ENCODE measurements at places on chromosomes 1 and 21.

DNA sequence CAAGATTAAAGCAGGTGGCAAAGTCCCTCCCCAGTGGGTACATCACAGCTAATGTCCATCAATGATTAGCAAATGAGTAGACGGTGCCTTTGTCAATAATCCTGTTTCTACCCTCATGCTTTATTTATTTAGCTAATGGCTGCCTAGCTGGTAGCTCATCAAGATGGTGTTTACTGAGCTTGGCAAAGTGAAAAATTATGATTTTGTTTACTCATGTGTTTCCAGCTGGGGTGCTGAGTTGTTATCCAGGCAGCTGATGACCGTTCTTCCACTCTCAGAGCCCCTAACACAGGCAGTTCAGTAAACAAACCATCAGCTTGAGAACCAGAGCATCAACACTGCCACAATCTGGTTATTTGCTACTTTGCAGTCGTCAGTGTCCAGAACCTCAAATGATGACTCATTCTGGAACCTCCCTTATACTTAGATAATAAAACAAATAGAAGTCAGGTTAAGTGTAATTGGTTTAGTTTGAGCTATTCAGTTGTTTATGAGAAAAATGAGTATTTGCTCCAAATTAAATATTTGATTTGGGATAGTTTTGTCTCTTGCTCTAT lies 163.9 kb downstream of the ST6GALNAC5 start:
- DNase-seq = no peak

DNA sequence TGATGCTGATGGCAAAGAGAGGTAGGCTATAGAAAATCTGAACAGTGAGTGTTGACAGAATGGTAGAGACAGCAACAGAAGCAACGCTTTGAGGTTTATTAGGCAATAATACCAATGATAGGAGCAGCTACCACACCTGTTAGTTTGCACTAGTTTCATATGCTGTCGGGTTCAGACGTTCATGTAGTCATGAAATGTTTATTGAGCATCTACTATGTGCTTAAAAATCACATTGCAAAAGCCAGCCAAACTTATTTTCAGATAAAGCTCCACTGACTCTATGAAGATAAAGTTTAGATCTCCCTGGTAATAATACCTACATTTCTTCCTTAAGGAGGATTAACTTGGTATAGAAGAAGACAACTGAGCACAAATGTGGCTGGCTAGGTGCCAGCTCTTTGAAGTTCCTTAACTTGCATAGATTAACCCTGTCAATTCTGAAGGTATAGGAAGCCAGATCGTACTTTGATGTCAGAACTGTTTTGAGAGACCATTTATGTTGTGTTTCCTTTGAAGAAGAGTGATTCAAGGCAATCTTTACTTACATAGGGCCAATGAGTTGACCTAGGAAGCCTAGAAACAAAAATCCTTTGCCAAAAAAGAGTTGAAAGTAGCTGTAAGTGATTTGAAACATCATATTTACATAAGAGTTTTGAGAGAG lies 71.5 kb downstream of the DISP1 start:
- DNase-seq = no peak

- peak; percentile 46 for DNase-seq
These were observed 1.2 kb downstream of the MAPKAPK2 start for GRCh38 chr1:206685769-206686477.

DNA sequence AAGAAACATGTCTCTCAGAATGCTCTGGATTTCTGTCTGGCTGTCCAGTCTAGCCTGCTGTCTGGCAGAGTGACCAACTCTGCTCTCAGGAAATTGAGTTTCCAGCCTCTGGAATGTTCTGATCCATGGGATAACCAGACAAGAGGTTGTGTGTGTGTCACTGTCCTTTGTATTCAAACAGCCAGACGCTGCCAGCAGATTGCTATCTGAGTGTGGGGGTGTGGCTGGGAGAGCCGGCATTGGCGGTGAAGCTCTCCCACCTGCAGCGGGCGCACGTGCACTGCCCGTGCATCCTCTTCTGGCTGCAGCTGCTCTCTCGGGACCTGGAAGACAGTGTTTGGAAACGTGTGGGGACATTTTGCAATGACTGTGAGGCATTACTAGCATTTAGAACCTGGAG lies 26.1 kb downstream of the PKP1 start:
- no peak for DNase-seq

GRCh38 chr1:207020709-207021107 lies 11.8 kb downstream of the C1orf116 start:
- no peak for DNase-seq

- DNase-seq = no peak
These were observed 43.5 kb upstream of the DPT start for GRCh38 chr1:168772428-168773060.

GRCh38 chr1:187817782-187818181 lies 989.0 kb downstream of the PLA2G4A start:
- DNase-seq = no peak

- no peak for DNase-seq
These were observed 209.5 kb downstream of the ZP4 start for GRCh38 chr1:237681210-237681609.

GRCh38 chr1:68185743-68186142 lies 46.6 kb downstream of the WLS start:
- DNase-seq = no peak

DNA sequence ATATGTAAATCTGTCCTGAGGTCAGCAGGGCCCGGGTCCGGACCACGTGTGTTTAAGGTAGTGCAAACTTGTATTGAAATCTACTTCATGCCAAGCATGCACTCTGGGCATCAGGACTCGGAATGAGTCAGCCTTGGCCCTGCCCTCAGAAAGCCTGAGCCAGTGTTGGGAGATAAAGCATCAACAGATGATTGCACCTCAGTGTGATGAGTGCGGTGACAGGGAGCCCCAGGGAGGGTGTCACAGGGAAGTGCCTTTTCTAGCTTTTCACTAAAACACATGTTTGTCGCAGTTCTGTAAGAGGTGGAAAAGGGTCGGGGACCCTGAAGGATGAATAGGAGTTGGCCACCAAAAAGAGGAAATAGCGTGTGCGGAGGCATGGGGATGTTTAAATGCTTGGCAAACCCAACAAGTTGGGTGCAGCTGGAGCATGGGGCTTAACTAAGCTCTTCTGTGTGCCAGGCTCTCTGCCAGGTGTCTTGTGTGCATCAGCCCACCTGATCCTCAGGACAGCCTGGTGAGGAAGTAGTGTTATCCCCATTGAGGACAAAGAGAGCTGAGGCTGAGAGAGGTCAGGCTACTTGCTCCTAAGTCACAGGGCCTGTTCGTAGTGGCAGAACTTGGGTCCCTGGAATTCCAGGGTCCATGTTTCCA lies 48.2 kb upstream of the EPB41 start:
- DNase-seq = no peak

DNA sequence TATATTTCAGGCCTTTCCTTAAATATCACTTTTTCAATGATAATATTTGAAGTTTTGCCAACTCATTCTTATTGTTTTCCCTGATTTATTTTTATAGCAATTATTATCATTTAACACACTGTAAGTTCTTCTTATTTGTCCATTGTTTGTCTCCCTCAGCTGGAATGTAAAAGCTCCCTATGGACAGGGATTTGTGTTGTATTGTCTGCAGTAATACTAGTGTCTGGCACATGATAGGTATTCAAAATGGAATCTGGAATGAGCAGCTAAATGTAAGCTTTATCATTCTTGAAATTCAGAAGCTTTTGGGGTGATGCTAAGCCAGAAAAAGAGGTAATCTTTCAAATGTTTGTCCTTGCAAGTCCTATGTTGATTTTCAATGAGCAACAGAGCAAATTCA lies 112.1 kb downstream of the NEGR1 start:
- no peak for DNase-seq

DNA sequence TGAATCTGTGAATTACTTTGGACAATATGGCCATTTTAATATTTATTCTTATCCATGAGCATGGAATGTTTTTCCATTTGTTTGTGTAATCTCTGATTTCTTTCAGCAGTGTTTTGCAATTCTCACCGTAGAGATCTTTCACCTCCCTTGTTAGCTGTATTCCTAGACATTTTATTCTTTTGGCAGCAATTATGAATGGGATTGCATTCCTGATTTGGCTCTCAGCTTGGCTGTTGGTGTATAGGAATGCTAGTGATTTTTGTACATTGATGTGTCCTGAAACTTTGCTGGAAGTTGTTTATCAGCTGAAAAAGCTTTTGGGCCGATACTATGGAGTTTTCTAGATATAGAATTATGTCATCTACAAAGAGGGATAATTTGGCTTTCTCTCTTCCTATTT lies 44.2 kb upstream of the NEGR1 start:
- DNase-seq = no peak

DNA sequence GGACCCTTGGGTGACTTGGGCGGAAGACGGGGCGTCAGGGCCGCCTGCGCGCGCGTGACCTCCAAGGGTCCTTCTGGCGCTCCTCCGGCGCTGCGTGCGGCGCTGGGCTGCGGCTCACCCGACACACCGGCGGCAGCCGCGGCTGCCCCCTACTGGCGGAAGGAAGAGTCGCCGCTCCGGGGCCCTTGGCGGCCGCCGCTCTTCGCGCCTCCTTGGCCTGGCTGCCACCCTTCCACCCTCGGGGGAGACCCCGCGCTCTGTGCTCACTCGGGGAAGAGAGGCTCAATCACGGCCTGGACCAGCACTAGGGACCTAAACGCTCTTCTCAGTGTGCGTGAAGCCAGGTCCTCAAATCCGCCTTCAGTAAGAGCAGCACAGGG lies 89.7 kb downstream of the DMRTA2 start:
- peak; percentile 22 for DNase-seq

- DNase-seq = no peak
These were observed 144.6 kb downstream of the LRIG2 start for GRCh38 chr1:113217447-113218208.

DNA sequence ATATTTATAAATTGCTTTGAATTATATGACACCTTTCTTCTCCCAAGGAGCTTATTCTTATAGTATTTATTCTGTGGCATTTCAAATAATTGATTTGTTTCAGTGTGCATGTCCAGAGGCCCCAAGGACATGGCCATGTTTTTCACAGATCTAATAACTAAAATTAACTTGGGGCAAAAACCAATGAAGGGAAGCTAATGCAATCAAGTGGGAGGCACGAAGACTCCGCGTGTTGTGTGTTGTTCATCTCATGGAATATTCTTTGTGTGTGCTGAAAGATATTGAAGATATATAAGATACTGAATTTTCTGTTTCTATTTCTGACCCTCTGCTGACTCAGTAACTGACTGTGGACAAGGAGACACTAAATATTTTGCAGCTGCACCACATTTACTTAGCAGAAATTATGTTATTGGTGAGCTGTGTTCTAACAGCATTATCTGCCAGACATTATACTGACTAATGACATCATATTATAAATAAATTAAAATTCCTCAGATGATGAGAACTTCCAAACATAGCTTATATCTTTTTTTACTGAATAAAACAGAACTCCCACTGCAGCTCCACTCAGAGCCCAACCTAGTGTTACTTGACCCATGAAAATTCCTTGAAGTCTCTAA lies 519.3 kb upstream of the CXADR start:
- no peak for DNase-seq

- DNase-seq = no peak
These were observed 1.7 kb downstream of the SYT11 start for GRCh38 chr1:155860970-155861510.

GRCh38 chr1:225691861-225692516 lies 39.1 kb upstream of the ENAH start:
- DNase-seq = no peak

- no peak for DNase-seq
These were observed 363.5 kb downstream of the KCNH1 start for GRCh38 chr1:210770396-210770984.

DNA sequence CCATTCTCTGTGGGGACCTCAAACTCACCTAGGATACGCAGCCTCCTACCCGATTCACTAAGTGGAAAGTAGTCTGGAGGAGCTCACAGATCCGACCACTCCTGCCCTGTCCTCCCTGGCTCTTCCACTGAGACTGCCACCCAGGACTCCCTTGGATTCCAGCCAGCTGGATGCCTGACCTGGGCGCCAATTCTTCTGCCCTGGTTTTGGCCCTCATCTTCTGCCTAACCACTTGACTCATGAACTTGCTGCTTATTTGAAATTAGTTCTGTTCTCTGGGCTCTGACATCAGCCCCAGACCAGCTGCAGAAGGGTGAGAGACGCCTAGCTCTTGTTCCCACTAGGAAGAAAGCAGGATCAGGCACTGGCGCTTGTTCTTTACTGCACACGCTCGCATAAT lies 48.9 kb downstream of the SLC35D1 start:
- no peak for DNase-seq

GRCh38 chr1:119791377-119791776 lies 19.9 kb downstream of the REG4 start:
- no peak for DNase-seq

DNA sequence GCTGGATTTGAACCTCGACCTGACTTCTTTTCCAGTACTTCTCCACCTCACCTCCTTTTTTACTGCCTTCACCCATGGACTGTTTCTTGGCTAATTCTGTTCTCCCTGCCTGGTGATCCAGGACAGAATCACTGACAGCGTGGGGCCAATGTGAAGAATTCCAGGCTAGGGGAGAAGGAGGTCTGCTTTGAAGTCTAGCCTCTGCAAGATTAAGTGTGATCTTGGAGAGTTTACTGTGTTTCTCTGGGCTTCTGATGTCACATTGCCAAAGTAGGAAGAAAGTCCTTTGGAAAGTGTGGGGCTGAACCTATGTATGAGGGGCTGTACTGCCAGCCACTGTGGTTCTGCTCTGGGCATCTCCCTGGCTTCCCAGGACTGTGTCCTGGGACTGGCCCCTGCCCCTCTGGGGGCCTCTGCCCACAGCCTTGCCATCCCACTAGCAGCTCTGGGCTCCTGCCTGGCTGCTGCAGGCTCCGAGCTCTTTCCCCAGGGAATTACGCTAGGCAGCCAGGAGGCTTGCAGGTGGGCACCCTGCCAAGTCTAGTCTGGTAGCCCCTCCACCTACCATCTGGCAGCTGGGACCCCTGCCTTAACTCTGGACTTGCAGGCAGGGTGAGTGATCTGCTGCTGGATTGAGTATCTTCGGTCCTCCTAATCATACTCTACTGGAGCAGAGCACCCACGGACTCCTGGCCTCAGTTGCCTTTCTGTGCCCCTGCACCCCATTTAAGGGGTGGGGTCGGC lies 52.2 kb downstream of the YARS1 start:
- no peak for DNase-seq

DNA sequence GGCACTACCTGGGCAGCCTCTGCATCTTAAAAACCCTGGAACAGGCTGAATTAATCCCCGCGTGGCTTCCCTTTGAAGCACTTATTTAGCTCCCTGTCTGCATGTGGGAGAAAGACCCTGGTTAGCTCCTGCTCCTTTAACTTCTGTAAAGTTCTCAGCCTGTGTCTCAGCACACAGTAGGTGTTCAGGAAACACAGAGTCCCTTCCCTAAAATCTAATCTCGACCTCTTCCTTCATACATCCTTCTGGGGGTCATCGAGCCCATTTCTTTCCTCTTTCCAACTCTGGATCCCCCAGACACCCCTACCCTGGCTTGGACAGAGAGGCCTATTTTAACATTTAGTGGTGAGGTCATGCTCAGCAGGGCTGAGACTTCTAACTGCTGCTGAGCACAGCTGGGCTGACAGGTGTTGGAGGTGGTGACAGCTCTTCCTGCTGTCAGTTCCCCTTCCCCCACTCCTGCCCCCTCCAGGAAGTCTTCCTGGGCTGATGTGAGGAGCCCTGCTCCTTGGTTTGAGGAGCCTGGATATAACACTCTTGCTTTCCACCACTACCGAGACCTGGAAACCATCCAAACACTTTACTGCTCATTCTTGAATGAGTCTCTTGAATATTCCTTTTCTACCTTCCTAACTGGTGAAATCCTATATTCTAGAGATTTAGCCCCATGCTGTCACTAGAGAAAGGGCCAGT lies 5.3 kb downstream of the E2F2 start:
- DNase-seq = peak; percentile 7
